ENCODE measurements at places on chromosomes 13 and 19.

GRCh38 chr13:107866941-107867623 lies 348.3 kb downstream of the LIG4 start:
- peaks cover 51% of the 10 kb centered on the region for H3K27me3 ChIP-seq
- no peak for DNase-seq
- no peaks in the 10 kb centered on the region for H3K36me3 ChIP-seq
- H3K27ac ChIP-seq = no peak overlapping the region

GRCh38 chr13:30093236-30093635 lies 214.1 kb downstream of the KATNAL1 start:
- DNase-seq = no peak
- H3K27me3 ChIP-seq = peaks cover 4% of the 10 kb centered on the region
- H3K27ac ChIP-seq = no peak overlapping the region
- H3K36me3 ChIP-seq = no peaks in the 10 kb centered on the region
- no peaks in the 10 kb centered on the region for H3K4me1 ChIP-seq

- H3K4me1 ChIP-seq = no peaks in the 10 kb centered on the region
- no peak overlapping the region for H3K27ac ChIP-seq
- no peaks in the 10 kb centered on the region for H3K27me3 ChIP-seq
- no peak overlapping the region for H3K4me3 ChIP-seq
Observed at GRCh38 chr13:96540670-96541069, 450.8 kb downstream of the HS6ST3 start.

DNA sequence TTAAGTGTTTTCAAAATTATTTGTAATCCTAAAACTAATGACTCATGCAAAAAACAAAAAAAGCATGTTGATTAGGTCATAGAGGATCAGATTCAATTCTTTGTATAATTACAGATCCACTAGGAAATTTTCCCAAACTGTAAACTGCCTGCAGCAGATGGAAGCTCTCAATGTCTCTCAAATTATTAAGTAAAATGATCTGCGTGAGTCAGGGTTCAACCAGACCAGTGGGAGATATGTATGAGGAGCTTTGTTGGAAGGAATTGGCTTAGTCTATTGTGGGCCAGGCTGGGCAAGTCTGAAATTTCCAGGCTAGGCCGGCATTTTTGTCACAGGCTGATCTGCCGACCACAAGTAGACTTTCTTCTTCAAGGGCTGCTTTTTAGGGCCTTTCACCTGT lies 14.4 kb upstream of the SACS start:
- DNase-seq = no peak
- no peak overlapping the region for H3K27ac ChIP-seq
- no peak overlapping the region for H3K4me3 ChIP-seq
- no peaks in the 10 kb centered on the region for H3K4me1 ChIP-seq
- no peaks in the 10 kb centered on the region for H3K36me3 ChIP-seq
- H3K27me3 ChIP-seq = no peaks in the 10 kb centered on the region

DNA sequence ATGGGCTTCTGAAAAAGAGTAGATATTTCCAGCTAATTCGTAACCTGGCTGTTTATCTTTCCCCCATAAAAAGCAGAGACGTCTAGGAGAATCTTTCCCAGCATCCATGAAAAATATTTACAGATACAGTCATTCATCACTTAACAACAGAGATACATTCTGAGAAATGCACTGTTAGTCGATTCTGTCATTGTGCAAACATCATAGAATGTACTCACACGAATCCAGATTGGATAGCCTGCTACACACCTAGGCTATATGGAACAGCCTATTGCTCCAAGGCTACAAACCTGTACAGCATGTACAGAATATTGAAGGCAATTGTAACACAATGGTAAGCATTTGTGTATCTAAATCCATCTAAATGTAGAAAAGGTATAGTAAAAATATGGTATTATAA lies 530.2 kb upstream of the NBEA start:
- H3K27ac ChIP-seq = no peak overlapping the region
- no peaks in the 10 kb centered on the region for H3K27me3 ChIP-seq
- no peak for DNase-seq

DNA sequence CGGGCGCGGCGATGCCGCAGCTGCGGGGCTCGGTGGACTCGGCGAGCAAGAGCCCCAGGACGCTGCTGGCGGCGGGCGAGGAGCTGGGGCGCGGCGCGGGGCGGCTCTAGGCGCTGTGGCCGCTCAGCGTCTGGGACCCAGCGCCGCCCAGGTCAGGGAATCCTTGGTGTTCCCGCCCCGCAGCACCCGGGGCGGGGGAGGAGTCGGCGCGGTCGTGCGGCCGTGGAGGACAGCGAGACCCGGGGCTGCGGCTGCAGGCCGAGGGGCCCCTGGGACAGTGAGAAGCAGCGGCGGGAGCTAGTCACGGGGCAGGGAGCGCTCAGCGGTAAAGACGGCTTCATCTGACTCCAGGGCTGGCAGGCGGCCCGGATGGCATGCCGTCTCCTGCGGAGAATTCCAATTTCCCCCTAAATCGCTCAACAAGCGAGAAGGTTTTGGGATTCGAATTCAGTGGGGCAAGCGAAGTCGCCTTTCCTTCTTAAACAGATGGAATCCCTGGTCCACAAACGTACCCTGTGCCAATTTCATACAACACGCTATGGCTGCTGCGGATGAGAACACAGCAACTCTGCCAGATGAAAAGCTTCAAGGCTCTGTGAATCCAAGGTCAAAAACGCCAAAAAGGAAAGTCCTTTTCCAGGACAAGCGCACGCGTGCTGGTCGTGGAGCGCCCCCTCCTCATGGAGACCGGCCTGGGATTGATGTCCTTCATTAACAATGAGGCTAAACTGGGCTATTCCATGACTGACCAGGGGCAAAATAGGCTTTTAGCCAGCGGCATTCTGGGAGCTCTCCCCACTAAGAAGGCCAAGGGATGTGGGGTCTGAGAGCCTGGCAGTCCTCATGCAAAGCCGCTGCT lies 4.2 kb upstream of the ZSCAN4 start:
- H3K36me3 ChIP-seq = no peaks in the 10 kb centered on the region
- H3K27me3 ChIP-seq = no peaks in the 10 kb centered on the region
- H3K4me3 ChIP-seq = peak overlapping the region; percentile 59
- H3K27ac ChIP-seq = peak overlapping the region; percentile 66
- DNase-seq = no peak
- H3K4me1 ChIP-seq = peaks cover 10% of the 10 kb centered on the region

GRCh38 chr19:45322744-45323281 lies at the start of gene CKM:
CKM (minus strand) TSS chr19:45322875; CDS start chr19:45319713, 3,162 bp downstream.
- H3K36me3 ChIP-seq = no peaks in the 10 kb centered on the region
- H3K27me3 ChIP-seq = no peaks in the 10 kb centered on the region
- H3K27ac ChIP-seq = no peak within 1 kb of the TSS

DNA sequence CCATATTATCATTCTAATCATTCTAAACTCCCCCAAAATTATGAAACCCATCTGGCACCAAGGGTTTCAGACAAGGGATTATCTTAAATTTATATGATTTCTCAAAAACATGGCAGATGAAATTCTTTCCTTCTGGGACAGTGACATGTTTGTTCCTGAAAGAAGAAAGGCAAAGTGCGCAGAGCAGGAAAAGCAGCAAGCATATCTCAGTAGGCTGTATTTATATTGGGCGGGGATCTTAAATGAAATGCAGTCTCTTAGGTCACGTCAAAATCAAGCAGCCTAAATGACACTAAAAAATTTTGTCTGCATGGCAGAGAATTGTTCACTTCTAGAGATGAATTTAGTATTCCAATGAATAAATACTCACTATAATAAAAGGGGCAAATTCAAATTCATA lies 49.3 kb downstream of the RCBTB2 start:
- no peaks in the 10 kb centered on the region for H3K4me1 ChIP-seq
- no peak for DNase-seq
- H3K4me3 ChIP-seq = no peak overlapping the region
- H3K36me3 ChIP-seq = peaks cover 25% of the 10 kb centered on the region

Data from tibial artery (tissue), 4 donors.